ENCODE measurements at places on chromosomes 6 and 20.

- no peak for DNase-seq
These were observed 12.5 kb upstream of the TMEM242 start for GRCh38 chr6:157335829-157336228.

DNA sequence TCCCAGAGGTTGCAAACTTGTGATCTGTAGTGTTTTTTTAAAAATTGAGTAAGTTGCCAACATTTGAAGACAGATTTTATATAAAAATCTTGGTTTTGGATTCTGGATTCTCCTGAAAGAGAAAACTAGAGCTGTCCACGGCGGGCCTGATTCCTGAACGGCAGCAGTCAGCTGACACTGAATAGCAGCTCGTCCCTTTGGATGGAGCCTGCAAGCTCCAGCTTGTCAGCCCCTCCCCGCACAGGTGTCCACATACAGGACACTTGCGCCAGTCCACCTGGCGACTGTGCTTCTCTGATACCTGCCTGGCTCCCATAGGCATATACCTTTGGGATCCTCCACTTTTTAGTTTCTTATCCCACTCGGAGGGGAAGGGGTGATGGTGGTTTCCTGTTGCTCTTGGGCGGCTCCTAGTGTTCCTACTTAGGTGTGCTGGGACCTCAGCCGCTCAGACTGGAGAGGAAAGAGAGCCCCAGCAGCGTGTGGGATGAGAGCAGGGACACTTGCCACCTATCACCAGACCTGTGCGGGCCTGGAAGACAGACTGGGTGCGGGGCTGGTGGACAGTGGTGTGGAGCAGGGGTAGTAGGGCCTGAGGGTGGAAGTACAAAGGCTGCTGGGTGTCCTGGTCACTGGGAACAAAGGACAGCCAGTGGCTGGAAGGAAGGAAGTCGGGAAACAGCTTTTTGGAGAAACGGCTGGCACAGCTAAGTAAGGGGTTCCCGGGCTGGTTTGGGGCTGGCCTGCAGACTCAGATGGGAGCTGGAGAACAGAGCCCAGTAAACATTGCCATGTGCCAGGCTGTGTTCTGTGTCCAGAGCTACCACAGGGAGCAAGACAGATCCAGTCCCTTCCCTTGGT, 18.3 kb downstream of the GHRH start:
- DNase-seq = no peak

DNA sequence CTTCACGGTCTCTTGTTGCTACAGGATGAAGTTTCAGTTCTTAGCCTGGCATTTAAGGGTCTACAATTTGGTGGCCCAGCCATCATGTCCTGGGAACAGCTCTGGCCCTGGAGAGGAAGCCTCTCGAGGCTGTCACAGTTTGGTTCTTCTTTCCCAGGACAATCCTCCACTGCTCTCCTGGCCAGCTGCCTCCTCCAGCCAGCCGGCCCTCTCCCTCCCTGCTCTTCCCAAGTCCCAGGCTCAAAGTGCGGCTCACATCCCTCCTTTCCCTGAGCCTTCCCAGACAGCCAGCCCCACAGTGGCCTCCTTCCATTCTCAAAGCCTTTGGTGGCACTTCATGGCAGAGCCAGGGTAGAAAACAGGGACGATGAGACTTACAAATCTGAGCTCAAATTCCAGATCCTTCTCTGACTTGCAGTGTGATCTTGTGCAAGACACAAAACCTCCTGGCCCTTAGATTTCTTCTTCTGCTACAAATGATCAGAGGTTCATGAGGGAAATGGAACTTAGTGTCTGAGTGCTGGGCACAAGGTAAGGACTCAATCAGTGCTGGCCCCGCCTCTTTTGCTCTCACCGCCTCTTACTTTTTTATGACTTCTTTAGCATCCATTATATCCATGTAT, 223.8 kb upstream of the ECI2 start:
- no peak for DNase-seq

DNA sequence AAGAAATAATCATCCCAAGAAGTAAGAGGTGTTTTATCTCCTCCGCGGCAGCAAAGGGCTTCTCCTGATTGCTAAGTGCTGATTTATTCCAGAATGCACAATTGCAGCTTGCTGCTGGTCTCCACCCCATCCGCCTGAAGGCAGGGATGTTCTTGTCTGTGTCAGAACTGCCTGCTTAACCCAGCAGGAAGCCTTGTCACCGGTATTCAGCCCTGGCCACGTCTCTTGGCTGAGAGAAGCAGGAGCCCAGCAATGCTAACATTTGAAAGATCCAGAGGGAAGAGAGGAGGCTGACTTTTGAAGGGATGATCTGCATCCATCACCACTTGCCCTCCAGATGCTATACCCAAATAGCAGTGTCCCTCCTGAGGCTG, 4.2 kb downstream of the SCML4 start:
- no peak for DNase-seq

GRCh38 chr6:49479308-49479970, 16.3 kb downstream of the CENPQ start:
- DNase-seq = no peak

GRCh38 chr6:32862725-32863124, 8.7 kb downstream of the PSMB9 start:
- DNase-seq = no peak

DNA sequence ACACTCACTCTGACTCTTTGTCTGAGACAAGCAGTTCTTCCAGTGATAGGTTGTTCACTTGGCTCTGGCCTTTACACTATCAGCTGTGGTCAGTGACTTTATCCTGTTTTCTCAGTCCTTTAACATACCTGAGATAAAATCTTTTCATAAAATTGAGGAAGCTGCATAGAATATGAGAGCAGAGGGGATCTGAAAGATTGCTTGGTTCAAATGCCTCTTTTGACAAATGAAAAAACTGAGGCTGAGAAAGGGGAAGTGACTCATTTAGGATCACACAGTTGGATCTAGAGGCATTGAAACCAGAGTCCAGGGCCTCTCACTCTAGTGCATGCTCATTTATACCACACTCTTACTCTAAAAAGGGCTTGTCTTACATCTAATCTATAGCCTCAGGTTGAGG, 277.0 kb upstream of the TBX18 start:
- DNase-seq = no peak

GRCh38 chr6:120736740-120737139, 597.5 kb downstream of the TBC1D32 start:
- no peak for DNase-seq

DNA sequence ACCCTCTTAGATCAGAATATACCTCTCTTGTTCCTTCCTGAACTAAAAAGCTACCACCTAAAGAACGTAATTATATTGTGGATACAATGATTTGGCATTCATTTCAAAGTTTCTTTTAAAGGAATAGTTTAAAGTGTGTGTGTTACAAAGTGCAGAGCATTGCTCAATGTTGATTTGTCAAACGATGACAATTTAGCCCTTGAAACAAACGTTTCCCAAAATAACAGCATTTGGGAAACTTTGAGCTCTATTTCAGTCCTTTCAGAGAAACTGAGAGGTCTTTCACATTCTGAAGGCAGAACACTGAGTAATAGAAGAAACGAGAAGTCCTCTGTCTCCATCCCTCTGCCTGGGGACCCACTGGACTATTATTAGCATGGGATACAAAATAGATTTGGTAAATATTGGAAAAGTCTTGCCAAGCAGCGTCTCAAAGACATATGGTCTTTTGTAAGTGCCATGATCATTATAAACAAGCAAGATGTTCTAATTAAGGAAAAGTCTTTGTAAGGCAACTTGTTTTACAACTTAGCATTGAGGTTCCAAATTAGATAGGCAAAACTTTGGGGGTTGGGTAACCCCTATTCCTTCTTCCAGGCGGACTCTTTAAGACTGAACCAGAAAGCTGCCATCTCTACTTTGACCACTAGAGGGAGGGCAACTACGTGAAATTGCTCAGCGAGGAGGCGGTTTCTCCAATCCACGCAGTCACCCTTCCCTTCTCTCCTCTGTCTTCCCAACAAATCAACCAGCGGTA, 208.8 kb downstream of the RNF144B start:
- DNase-seq = peak; percentile 76

DNA sequence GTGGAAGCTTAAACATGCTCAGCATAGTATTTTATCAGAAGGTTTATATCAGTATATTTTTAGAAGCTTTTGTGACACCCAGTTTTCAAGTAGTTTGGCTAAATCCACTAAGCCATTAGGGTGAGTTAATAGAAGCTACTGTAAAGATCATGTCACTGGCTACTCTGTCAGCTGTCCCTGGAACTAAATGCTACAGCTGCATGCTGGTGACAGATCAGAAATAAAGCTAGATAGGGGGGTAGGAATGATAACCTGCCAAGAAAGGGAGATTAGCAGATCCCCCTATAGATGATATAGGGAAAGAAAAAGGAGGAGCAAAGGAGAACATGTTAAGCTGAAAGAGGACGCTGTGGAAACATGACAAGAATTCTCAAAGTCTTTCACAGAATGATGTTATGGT, 363.2 kb downstream of the QKI start:
- DNase-seq = no peak

DNA sequence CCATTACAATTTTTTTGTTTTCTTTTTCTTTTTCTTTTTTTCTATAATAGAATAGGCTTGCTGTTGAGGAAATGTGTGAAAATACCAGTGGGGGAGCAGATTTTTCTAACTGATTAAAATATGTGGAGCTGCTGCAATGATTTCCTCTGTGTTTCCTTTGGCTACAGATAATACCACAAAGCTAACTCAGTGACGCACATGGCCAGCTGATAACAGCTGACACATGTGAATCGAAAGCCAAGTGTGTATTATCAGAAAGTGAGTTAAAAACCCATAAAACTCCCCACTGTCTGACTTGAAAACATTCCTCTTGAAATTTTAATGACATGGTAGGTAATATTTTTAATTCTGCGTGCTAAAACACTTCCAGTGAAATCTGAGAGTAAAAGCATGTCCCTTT, 70.8 kb upstream of the AHI1 start:
- DNase-seq = peak; percentile 7

GRCh38 chr20:62603021-62603906, 39.0 kb upstream of the SLCO4A1 start:
- peak; percentile 12 for DNase-seq

DNA sequence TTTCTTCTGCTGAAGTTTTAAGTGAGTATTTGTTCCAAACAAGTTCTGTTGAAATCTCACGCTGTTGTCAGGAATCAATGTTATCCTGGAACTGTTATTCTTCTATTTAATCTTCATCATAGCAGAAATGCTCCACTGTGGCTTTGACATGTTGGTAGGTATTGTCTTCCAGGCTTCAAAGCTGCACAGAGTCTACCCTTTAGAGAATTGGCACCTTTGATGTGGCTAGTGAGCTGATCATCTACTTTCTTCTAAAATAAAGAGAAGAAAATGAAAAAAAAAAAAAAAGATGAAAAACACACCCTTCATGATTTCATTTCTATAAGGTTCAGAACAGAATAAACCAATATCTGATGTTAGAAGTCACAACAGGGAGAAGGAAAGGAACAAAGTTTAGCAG, 5.8 kb upstream of the ZSCAN23 start:
- no peak for DNase-seq

DNA sequence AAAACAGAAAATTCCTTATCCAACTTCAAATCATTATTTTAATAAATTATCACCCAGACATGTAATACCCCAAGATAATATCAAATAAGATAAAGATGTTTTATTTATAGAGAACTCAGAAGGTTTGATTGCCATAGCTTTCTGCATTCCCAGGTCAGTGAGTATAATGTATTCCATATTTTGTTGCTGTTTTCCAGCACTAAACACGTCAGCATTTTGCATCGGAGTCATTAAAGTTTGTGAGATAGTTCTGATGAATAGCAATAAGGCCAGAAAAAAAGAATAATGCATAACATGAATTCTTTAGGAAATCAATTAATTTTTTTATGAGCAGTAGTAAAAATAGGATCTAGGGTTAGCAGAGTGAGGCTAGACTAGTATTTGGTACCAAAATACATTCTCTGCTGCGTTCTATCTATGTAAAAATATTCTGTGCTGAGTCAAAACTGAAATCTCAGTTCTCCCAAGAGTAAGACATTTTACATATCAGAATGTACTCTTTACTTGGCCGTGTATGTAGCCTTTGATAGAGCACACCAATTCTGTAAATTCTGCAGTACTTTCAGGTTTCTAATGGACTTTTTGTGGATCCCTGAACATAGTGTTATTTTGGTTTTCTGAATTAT, 269.9 kb upstream of the AGPAT4 start:
- DNase-seq = no peak

DNA sequence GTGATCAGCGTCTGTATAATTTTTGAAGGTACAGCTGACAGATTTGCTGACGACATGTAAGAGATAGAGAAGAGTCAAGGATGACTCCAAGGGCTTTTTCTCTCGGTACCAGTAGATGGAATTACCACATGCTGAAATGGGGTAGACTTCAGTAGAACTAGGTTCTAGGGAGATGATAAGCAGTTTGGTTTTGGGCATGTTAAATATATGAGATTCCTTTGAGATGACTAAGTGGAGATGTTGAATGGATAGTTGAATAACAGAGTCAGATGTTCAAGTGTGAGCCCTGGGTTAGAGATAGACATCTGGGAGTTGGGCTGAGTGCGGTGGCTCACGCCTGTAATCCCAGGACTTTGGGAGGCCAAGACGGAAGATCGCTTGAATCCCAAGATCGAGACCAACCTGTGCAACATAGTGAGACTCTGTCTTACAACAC, 50.0 kb downstream of the PHF20 start:
- no peak for DNase-seq

All from pons (tissue), 1 donor.